Lower lobe of right lung (tissue), 2 donors: ENCODE measurements at places on chromosomes 6 and 20. TPM values are rescaled to one million over a fixed set of nuclear protein-coding genes. Genes with fewer than 3 reads are reported as not detected.

LTV1 gene
- total RNA-seq, result 22.5 TPM

TINAG gene
- not detected for total RNA-seq

SULF2 gene
- total RNA-seq, result 34.6 TPM

TCP11 gene
- not detected for total RNA-seq

F13A1 gene
- total RNA-seq, result 187 TPM

FRMD1 gene
- total RNA-seq, result not detected

OR5V1 gene
- not detected for total RNA-seq

HCK gene
- total RNA-seq, result 99.9 TPM

SALL4 gene
- 0.09 TPM for total RNA-seq

IL20RA gene
- total RNA-seq, result 10.9 TPM

VSTM2L gene
- 14.1 TPM for total RNA-seq

RIN2 gene
- 101 TPM for total RNA-seq

OR2B3 gene
- not detected for total RNA-seq

JAG1 gene
- total RNA-seq, result 60.1 TPM

CNR1 gene
- total RNA-seq, result 21.1 TPM

ID4 gene
- 27.8 TPM for total RNA-seq

SLC9A8 gene
- total RNA-seq, result 17.7 TPM

ELOVL4 gene
- total RNA-seq, result 0.24 TPM

DBNDD2 gene
- total RNA-seq, result 82.2 TPM

PTK6 gene
- total RNA-seq, result 4.2 TPM

SLC12A5 gene
- 1.2 TPM for total RNA-seq

CARMIL1 gene
- 30.4 TPM for total RNA-seq

TRIM38 gene
- total RNA-seq, result 23.0 TPM

CCM2L gene
- total RNA-seq, result 18.8 TPM

TMEM242 gene
- 10.9 TPM for total RNA-seq

NEU1 gene
- total RNA-seq, result 70.5 TPM

TSPO2 gene
- not detected for total RNA-seq

TSBP1 gene
- not detected for total RNA-seq

SCRT2 gene
- total RNA-seq, result not detected

REM1 gene
- total RNA-seq, result 2.3 TPM

PRSS35 gene
- total RNA-seq, result 0.59 TPM

ID1 gene
- 196 TPM for total RNA-seq

OSBPL2 gene
- total RNA-seq, result 56.0 TPM

RBBP8NL gene
- total RNA-seq, result 2.0 TPM

NRN1 gene
- total RNA-seq, result 15.0 TPM

DNMT3B gene
- total RNA-seq, result 1.1 TPM

PRL gene
- not detected for total RNA-seq

FOXA2 gene
- total RNA-seq, result 23.5 TPM

CYP39A1 gene
- total RNA-seq, result 5.4 TPM

EMILIN3 gene
- total RNA-seq, result 0.15 TPM

MTHFD1L gene
- 22.1 TPM for total RNA-seq

TMC2 gene
- total RNA-seq, result 0.92 TPM
